ENCODE measurements at places on chromosomes 12 and 14. TPM values are rescaled to one million over a fixed set of nuclear protein-coding genes. Genes with fewer than 3 reads are reported as not detected.

DNA sequence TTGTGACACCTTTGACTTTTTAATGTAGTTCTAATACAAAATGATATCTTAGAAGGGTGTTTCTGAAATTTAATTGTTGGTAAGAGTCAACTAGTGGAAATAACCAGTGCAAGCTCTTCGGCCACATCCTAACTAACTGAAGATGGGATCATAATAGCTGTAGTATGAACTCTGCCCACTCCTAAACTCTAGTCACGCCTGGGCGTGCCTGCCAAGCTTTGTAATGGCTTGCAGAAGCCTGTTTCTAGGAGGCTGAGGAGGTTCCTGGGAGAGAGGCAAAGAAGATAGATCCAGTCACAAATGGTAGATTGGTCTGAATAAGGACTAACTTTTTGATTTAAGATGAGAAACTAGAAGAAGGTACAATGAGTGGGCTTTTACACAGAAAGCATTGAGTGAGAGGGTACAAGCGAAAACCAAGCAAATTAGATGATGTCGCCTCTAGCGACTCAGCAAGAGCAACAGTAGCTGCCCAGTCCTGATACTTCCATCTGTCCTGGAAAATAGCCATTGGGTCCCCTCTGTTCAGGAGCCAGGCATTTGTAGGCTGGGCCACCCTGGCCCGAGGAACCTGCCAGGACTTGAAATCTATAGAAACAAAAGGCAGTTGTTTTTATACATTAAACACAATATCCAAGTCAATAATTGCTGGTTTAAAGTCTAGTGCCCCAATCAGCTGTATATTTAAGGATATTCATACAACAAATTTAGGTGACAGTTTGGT lies 148.8 kb downstream of the SLC38A4 start:
- DNase-seq, result no peak

- no peak for DNase-seq
Observed at GRCh38 chr12:67390273-67390672, 121.1 kb downstream of the CAND1 start.

- DNase-seq, result no peak
Observed at GRCh38 chr14:104142946-104143470, 4.6 kb downstream of the KIF26A start.

ZDHHC22 gene
- total RNA-seq, result not detected

BLTP3B gene
- total RNA-seq, result 20.2 TPM
